ENCODE measurements at places on chromosomes 4 and X.

GRCh38 chrX:50071494-50071893 lies 129.3 kb downstream of the AKAP4 start:
- no peak for DNase-seq

DNA sequence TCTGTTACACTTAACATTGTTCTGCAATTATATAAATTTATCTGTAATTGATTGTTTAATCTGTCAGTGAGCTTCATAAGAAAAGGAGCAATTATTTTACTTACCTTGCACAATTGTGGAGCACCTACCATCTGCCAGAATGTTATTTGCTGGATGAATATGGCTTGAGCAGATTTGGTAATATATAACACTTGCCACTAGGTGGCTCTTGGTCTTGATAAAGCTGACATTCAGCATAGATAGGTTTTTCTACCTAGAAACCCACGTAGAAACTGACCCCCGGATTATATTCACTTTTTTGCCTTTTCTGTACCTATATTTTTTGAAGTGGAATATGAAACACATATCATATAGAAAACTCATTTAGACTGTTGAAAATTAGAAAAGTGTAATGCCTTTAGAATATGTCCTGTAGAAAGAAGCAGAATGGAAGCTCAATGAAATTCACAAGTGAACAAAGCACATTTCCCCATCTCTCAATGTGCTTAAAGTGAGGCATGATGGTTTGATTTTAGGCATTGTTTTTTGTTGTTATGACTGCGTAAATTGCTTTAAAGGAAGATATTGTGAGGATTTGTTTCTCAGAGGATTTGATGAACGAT lies 9.5 kb downstream of the RBPJ start:
- no peak for DNase-seq

- DNase-seq: no peak
Observed at GRCh38 chrX:106201502-106202178, 33.5 kb downstream of the PWWP3B start.

DNA sequence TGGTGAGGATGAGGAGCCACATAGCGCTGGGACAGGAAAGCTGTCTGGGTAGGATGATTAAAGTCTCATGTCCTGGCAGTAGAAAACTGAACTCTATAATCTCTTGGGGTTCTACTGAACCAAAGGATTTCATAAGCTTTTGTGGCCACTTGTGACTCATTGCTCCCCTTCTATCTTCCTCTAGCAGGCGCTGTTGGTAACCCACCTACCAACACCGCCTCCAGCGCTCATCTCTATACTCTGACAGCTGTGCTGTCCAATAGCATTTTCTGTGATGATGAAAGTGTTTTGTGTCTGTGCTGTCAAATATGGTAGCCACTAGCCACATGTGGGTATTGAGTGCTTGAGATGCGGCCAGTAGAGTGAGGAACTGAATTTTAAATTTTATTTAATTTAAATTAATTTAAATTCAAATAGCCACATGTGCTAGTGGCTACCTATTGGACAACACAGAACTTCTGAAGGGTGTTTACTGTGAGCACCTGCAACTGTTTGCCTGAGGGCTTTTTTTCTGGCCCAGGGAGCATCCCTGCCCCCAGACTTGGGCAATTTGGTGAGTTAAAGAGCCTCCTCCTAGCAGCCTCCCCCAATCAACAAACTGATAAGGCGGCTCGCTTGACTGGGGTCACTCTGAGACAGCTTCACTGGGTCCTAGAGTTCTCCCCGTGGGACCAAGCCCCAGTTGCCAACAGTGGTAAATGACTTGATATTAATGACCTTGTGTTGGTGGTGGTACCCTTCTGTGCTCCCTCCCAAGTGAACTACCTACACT lies 169.2 kb upstream of the ATP6AP2 start:
- no peak for DNase-seq

GRCh38 chrX:24728530-24728929 lies 34.8 kb downstream of the POLA1 start:
- DNase-seq: no peak

- no peak for DNase-seq
Observed at GRCh38 chr4:142407596-142407995, 438.5 kb downstream of the INPP4B start.

- DNase-seq: no peak
Observed at GRCh38 chrX:10001496-10001895, 34.3 kb downstream of the CLDN34 start.

- no peak for DNase-seq
Observed at GRCh38 chr4:168541266-168541953, 44.6 kb downstream of the PALLD start.

GRCh38 chrX:150155436-150156035 lies 207.6 kb upstream of the MAMLD1 start:
- no peak for DNase-seq

DNA sequence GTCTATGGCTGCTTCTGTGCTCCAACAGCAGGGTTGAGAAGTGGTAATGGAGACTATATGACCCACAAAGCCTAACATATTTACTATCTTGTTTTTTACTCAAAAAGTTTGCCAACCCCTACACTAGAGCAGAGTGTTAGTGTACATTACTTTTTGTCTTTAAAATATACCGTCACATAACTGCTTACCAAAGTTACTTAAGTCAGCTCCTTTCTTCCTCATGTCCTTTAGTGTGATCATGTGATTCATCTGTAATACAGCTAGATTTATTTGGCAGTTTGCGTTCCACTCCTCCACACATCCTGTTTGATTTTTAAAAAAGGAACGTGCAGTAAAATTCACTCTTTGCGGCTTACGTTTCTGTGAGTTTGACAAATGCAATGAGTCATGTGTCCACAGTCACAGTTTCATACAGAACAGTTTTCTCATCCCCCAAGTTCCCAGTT lies 162.4 kb upstream of the GPRIN3 start:
- DNase-seq: no peak

DNA sequence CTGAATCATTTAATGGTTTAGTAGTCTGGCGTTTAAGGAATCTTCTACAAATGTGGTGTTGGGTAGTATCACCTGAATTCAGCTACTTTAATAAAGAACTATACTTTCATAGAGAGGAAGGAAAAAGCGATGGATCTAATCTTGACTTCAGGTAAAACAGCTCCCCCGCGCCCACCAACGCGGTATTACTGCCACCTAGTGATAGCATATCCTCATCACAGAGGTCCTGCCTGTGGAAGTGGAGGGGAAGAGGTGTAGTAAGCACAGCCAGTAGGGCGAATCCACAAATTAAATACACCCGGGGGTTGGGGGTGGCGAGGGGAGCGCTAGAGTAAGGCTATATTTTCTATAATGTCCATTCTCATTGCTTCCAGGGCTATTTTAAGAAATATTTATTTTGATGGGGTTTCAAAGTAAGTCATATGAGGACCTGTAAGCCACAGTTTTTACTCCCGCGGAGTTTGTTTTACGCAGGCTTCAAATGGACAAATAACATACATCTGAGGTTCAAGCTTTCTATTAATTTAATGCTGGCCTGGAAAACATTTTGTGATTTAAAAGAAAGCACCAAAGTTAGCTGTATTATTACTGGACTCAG lies 8.3 kb upstream of the DAPP1 start:
- DNase-seq: peak; percentile 65

GRCh38 chrX:20517565-20517964 lies 250.9 kb upstream of the RPS6KA3 start:
- DNase-seq: no peak

GRCh38 chr4:111334361-111334760 lies 711.5 kb upstream of the PITX2 start:
- no peak for DNase-seq

- no peak for DNase-seq
Observed at GRCh38 chr4:96170198-96170597, 330.3 kb downstream of the PDHA2 start.

GRCh38 chrX:21745756-21746155 lies 12.2 kb downstream of the SMPX start:
- peak; percentile 9 for DNase-seq

- no peak for DNase-seq
Observed at GRCh38 chr4:25466966-25467697, 90.1 kb downstream of the ANAPC4 start.

DNA sequence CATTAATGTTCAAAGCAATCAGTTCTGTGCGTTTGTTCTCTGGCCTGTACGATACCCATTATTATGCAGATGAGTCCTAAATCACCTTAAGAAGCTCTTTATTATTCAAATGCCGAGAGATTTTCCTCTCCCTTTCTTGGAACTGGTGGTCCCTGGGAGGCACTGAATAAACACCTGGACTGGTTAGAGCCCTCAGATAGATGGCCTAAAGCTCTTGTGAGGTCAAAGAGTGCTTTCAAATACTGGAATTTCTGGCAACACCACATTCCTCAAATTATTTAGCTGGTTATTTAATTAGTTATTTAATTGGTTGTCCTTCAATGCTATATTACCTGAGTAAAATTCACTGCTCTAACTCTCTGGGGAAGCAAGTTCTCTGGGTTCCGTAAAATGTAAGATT lies 3.0 kb downstream of the ARHGEF38 start:
- no peak for DNase-seq

- DNase-seq: no peak
Observed at GRCh38 chr4:139965789-139966188, 188.2 kb downstream of the MAML3 start.

DNA sequence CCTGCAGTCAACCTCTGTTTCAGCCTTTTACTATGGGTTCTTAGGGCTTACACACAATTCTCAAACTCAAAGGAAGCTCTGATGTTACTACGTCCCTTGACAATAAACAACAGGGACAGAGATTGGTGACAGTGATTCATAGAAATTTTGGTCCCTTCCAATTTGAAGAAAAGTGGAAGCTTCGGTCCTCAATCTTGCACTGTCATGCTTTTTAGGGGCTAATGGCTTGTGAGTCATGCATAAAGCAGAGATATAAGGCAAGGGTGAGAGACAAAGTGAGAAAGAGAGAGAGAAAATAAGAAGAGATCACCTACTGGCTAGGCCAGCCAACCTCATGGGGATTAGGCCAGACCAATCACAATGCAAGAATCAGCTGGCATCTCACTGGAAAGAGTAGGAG lies 63.2 kb upstream of the STARD8 start:
- no peak for DNase-seq

DNA sequence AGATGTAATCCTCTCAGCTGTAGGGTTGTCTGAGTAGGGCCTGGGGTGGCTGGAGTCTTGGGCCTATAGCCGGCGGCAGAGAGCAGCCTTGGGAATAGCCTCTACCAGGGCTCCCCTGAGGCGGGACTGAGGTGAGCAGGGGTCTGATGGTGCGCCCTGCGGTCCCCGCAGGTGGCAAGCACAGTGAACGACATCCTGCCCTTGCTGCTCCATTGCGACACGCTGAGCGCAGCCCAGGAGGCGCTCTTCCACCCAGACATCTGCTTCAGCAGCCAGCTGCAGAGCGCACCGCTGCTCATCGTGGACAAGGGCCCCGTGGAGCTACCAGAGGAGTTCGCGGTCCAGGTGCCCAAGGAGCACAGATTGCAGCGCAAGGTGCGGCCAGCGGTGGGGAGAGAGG lies 317.0 kb downstream of the ADGRL3 start:
- DNase-seq: no peak

GRCh38 chrX:113743069-113743468 lies 840.8 kb upstream of the HTR2C start:
- no peak for DNase-seq

DNA sequence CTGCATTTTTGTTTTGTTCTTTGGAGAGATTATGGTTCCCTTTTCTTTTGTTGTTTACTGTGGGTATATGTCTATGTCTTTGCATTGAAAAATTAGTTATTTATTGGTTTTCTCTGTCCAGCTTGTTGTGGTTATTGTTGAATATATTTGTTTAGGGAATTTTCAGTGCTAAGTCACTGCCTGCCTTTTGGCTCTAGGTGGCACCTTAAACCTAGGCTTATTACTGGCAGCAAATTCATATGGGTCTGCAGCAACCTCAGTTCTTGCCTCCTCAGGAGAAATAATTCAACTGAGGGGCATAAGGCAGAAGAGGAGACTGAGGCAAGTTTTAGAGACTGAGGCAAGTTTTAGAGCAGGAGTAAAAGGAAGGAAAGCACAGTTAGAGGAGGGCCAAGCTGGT lies 1157.3 kb upstream of the AGA start:
- no peak for DNase-seq

DNA sequence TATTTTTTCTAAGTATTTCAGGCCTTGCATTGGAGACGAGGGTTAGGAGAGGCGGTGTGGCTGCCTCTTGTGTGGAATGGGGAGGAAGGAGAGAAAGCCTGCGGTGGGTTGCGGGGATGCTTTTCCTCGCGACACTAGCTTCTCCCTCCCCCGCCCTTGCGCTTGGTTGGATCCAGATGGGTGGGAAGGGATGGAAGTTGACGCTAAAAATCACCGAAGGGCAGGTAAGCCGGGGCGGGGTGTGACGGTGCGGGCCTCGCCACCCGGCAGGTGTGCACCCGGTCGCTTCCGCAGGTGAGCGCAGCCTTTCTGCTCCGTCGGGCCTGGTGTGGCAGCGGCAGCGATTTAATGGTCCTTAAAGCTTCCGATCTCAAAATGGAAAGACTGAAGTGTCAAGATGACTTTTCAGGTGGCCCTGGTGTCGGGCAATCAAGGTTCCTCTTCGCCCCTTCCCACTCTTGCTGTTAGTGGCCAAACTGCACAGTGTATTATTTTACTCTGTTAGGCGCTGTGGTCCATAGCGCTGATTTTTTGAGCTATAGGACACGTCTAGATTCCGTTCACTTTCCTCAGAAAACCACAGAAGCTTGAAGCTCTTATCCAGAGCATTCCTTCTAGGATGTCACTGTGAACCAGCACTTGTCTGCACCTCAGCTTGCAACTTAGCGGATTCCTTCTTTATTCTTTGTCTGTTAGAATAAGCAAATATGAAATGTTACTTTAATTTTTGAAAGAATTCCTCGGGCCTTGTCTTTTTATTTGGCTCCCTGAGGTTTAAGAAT lies 765 bp downstream of the ENOPH1 start:
- peak; percentile 26 for DNase-seq

DNA sequence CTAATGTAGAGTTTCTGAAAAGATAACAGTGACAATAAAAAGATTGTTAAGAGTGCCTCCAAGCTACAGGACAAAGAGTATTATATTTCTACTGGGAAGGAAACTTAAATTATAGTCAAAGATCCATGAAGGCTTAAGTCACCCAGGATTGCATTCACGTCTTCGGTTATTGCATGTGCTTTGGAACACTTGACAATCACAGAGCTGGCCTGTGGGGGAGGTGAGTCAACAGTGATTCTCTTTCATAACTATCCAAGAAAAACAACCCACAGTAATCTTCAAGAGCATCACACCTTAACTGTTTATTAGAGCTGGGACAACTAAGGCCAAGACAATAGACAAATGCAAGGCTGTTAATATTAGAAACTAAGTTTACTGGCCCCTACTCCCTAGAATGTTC lies 40.3 kb downstream of the PDGFC start:
- DNase-seq: no peak

GRCh38 chrX:116417214-116417613 lies 19.2 kb upstream of the SLC6A14 start:
- no peak for DNase-seq

DNA sequence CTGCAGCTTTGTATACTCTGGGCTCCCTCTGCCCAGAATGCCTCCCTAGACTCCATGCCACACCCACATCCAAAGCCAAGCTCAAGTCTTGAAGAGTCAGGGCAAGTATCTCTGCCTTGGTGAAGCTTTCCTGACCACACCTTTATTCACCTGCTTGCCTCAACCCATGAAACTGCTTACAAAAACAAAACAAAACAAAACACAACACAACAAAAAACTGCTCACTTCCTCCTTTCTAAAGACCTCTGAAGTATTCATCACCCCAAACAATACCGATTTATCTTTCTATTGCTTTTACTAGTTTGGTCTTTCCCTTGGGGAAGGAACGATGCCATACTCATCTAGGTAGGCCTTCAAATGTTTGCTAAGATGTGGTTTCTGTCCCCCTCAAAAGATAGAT lies 45.0 kb downstream of the TMEM165 start:
- no peak for DNase-seq

GRCh38 chr4:162164906-162165510 lies 1.2 kb upstream of the FSTL5 start:
- DNase-seq: no peak

- no peak for DNase-seq
Observed at GRCh38 chr4:105059337-105059736, 87.3 kb upstream of the TET2 start.

All from effector memory CD8-positive, alpha-beta T cell (primary cell).